GM18507 (cell line): ENCODE measurements at places on chromosomes 3 and 15.

DNA sequence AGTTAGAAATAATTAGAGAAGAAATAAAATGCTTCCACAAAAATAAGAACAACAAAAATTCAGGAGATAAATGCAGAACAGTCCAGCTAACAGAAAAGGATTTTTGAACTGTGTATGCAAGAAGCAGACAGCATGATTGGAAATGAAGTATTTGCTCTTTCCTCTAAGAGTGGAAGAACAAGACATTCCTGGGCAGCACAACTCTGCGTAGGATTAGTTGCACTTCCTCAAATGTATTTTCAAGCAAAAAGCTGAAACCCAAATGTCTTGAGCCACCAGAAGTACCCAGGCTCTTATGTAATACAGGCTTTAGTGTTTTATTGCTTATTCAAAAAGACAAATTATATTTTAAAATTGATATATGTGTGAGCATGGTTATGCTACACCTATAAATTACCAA is 127.2 kb downstream of the ZBTB20 start:
- DNase-seq, result no peak

DNA sequence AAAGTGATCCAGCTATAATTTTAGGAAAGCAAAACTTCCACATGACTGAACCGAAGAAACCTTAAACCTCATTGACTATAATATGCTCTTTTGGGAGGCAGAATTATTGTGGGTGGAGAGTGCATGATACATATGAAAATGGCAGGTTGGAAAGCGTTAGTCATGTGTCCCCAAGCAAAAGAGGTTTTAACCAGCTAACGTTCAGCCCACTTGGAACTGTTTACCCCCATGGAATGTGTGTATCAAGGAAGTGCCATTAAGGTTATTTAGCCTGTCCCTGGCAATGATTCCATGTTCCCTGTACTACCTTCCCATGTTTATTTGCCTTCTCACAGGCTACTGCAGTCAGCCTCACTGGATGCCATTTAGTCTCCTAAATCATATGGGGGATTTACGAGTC is 44.1 kb upstream of the LRRC58 start:
- DNase-seq, result no peak

- no peak for DNase-seq
Observed at GRCh38 chr15:44738340-44738984, 2.1 kb downstream of the TRIM69 start.

DNA sequence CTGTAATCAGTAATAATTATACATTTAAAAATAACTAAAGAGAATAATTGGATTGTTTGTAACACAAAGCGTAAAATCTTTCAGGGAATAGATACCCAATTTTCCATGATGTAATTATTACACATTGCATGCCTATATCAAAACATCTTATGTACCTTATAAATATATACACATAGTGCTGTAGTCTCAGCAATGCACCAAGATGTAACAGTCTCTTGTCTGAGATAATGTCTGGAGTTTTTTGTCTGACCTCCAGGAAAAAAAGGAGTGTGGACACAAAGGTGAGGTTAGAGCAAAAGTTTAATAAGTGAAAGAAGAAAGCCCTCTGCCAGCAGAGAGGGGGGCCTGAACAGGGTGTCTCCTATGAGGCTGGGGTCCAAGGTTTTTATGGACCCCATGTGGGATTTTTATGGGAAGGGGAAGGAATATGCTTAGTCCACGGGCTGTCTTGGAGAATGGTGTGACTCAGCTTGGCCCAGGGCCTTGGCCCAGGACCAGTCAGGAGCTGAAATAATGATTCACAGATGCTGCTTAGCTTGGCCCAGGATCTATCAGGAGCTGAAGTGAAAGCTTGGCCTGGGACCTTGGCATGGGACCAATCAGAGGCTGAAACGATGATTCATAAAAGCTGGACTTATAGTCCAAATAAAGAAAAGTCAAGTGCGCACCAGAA is 545.0 kb downstream of the ZPLD1 start:
- DNase-seq, result no peak

DNA sequence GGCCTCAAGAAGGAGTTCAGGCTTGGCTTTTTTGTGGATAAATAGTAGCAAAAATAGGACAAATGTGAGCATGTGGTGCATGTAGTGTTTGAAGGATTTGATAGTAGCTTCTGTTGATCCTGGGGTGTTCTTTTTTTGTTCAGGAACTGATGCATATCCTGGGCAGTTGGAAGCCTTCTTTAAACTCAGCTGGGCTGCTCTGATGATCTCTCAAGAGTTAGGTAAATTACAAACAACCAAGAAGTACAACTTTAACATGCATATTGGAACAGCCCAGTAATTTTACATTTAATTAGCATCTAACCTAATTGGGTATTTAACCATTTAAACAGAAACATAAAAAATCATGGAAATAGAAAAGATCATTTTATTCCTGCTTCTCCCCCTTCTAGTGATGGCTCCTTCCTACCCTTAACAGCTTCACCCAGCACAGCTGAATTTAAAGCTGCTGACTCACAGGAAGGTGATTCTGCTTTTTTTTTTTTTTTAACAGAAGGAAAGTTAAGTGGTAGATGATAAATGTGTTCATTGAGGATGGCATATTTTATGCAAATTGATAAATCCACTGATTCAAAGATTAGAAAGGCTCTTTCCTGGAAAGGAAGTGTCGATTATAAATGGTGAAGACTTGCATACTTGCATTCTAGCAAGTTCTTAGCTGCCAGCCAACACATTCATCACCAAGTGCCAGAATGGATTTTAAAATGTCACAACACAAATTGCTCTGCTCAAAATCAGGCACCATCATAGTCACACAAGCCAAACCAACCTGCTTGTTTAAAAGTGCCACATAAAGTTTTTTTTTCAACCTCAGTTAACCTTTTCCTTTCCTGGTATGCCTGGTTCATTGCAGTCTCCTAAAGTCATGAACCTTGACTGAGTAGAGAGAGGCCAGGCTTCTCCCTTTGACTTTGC is 20.0 kb downstream of the SLC35G2 start:
- DNase-seq, result no peak

DNA sequence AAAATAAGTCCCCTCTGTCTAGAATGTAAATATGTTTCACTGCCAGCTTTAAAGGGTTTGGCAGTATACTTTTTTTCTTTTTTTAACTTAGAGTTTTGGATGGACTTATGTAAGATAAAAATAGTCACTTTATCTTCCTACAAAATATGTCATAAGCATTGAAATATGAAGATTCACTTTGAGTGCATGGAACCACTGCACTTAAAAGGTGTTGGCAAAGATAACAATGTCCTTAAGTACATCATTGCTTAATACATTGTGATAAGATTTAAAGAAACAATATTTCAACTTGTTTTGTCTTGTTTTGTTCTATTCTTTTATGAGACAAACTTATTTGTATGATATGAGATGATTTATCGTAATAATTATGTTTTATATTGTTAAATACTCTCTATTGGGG is 66.3 kb upstream of the NAALADL2 start:
- no peak for DNase-seq

DNA sequence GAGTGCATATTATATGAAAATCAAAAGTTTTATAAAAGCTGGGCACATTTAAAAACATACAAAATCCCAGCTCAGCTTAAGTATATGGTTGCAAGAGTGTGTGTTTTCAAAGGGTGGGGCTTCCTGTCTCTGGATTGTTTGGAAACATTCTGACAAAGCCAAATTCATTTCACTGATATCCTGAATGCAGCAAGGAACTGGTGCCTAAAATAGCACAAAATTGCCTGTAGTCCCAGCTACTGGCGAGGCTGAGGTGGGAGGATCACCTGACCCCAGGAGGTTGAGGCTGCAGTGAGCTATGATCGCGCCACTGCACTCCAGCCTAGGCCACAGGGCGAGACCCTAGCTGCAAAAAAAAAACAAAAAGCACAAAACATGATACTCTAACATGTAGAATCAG is 13.0 kb upstream of the TJP1 start:
- DNase-seq, result no peak

- DNase-seq, result no peak
Observed at GRCh38 chr3:127867412-127867811, 45.1 kb upstream of the MGLL start.

GRCh38 chr15:21267226-21267625 is 173.1 kb downstream of the POTEB3 start:
- no peak for DNase-seq

DNA sequence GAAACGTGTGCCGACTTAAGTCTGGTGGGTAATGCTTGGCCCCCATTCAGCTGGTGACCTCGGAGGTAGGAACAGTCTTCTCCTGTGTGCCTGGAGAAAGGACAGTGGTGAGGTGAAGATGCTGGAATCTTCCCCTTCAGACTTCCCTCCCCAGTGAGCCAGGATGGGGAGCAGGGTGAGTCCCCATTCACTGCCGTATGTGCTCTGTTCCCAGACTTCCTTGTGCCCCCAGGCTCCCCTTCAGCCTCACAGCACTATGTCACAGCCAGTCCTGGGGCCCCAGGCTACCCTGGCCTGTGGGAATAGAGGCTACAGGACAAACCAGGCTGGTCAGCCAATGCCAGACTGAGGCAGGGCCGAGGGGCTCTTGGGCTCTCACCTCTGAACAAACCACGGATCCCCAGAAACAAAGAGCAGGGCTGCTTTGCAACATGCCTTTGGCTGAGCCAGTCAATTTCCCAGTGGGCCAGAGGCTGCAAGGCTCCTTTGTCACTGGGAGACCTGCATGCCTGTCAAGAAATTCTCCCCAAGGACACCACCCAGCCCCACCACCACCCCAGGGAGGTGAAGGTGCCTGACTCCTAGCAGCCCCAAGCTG is 31.8 kb upstream of the HHATL start:
- DNase-seq, result no peak

DNA sequence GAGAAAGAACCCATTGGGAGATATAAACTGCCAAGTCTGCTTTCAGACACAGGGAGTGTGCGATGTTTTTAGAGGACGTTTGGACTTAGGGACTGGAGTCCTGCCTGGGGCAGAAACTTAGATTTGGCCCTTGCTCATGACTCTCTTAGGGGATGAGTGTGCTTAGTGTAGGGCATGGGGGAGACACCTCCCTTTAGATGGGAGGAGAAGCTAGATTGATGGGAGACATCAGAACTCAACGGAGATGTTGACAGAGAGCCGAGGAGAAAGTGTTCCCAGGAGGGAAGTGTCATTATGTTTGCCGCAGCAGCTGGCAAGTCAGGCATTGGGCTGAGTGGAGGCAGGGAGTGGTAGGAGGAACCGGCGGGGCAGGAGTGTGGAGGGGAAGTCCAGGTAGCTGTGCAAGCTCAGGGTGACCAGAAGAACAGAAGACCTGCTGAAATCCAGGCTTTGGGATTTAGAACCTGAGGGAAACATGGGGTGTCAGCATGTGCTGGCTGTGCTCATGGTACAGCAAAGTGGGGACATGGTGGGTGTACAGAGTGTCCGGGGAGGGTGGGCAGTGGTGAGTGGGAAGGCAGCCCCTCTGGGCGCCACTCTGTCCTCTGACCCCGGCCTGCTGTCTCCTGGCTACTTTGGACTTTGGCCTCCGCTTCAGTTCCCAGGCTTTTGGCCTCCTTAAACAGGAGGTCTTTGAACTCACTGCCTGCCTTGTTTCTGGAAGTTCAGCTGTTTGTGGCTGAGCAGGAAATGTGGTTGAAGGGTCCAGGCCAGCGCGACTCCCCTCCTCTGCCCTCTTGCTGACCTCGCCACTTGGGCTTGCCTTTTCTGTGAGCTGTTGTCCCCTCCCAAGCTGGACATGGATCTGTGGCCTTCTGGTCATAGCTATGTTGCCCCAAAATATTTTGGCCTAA is 324.0 kb upstream of the LRRFIP2 start:
- no peak for DNase-seq

DNA sequence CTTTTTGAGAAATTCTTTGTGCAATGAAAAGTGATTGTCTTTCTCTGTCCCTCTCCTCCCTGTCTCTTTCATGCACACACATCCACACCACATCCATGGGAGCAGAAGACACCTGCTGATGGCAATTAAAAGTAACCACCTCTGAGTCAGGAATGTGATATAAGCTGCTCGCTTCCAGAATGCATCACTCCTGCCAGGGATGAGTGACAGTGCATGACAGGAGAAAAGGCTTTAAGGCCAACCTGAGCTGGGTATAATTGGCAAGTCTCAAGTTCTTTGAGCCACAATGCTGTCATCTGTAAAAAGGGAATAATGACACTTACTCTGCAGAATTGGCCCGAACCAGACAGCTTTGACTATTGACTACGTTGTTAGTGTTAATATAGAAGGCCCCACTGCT is 59.6 kb downstream of the UBP1 start:
- no peak for DNase-seq

DNA sequence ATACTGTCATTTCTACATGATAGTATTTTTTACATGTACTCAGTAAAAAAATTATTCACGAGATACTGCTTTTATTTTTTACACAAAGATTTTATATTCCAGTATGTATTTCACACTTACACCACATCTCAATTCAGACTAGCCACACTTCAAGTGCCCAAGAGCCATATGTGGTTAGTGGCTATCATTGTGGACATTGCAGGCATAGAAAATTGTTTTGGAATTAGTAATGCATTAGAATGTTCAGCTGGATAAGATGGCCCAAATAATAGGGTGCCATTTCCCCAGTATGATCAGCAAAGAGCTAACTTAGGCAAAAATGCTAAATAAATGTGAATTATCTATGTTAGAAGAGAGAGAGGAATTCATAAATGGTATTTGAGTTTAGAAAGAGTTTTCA is 203.8 kb upstream of the MCTP2 start:
- no peak for DNase-seq

DNA sequence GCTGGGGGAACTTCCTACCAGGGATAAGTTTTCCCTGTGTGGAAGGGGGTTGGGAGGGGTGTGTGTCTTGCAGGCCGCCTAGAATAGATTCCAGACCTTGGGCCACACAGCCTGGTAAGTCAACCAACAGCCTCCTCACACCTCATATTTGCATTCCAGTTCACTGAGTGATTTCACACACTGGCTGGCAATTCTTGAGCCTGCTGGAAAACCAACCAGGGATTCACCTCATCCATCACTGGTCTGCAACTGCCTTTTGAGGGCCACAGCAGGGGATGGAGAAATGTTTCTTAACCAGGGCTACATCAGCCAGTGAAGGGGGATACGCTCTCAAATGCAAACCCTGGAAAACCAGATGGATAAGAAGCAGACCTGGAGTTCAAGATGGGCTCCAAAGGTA is 2.0 kb downstream of the FSTL1 start:
- DNase-seq, result no peak

- DNase-seq, result no peak
Observed at GRCh38 chr15:94196531-94196930, 34.8 kb upstream of the MCTP2 start.

GRCh38 chr3:150428562-150428961 is 20.5 kb downstream of the TSC22D2 start:
- no peak for DNase-seq

- no peak for DNase-seq
Observed at GRCh38 chr3:110314512-110315114, 757.0 kb upstream of the NECTIN3 start.

DNA sequence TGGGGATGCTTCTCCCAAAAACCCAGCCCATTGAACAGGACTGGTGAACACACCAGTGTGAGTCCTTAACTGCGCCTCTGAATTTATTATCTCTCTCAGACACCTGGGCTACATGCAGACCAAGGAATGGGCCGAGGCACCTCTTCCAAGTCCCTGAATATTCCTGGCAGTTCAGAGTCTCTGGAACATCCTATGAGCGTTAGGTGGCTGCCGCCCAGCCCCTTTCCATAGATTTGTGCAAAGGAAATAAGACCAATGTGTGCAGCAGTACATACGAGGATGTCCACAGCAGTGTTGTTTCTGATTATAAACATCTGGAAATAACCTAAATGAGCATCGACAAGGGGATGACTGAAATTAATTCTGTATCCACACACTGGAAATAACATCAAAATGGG is 104.9 kb upstream of the RPL32 start:
- no peak for DNase-seq
